ENCODE measurements at places on chromosomes 5 and 9.
A peak's percentile ranks its signal among the peaks of the same experiment; 100 is the strongest.

DNA sequence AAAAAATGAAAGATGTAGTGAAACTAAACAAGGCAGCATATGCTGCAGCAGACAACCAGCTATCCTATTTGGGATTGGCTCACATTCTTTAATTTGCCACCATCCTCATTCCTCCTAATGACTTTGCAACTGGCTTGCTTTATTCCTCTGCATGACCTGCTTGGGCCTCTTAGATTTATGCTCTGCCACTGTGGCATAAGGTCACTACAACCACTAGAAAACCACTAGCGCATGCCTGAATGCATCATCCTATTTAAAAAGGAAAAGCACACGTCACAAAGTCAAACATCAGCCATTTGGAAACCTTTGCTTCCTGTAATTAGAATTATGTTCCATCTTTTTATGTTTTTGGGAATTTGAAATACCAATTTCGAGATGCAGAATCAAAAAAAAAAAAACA, 40.8 kb upstream of the CCDC152 start:
- DNase-seq, result no peak

DNA sequence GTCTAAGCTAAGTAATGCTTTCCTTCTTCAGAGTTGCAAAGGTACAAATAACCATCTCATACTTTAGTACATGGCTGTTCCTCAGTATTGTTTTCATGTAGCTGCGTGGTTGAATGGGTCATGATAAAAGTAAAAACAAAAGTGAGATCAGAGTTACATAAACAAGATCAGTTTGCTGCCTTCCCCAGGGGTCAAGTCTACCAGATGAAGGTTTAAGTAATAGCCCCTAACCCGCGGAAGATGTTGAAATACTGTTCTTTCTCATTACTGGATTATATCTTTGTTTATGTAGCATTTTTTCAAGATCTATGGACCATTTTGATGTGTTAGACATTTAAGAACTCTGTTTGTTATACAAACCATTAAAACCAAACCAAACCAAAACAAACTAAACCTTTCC, 34.1 kb upstream of the ARRDC3 start:
- DNase-seq, result no peak

- no peak for DNase-seq
Measured at GRCh38 chr9:27750566-27750965, 177.3 kb upstream of the C9orf72 start.

GRCh38 chr5:11496137-11496719, 408.0 kb downstream of the CTNND2 start:
- no peak for DNase-seq

GRCh38 chr5:159567461-159567860, 237.2 kb upstream of the IL12B start:
- DNase-seq, result no peak

GRCh38 chr5:108418197-108418596, 36.3 kb upstream of the FBXL17 start:
- no peak for DNase-seq

DNA sequence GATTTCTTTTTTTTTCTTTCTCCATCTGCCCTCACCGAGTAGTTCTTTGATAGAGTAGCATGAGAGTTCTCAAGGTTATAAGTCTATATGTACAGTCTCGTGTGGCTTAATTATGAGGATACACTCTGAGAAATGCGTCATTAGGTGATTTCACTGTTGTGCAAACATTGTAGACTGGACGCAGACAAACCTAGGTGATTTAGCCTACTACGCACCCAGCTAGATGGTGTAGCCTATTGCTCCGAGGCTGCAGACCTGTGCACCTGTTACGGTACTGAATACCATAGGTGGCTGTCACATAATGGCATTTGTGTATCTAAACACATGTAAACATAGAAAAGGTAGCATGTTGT, 26.9 kb upstream of the CORO2A start:
- DNase-seq, result no peak

- no peak for DNase-seq
Measured at GRCh38 chr5:159730285-159730684, 186.0 kb upstream of the ADRA1B start.

DNA sequence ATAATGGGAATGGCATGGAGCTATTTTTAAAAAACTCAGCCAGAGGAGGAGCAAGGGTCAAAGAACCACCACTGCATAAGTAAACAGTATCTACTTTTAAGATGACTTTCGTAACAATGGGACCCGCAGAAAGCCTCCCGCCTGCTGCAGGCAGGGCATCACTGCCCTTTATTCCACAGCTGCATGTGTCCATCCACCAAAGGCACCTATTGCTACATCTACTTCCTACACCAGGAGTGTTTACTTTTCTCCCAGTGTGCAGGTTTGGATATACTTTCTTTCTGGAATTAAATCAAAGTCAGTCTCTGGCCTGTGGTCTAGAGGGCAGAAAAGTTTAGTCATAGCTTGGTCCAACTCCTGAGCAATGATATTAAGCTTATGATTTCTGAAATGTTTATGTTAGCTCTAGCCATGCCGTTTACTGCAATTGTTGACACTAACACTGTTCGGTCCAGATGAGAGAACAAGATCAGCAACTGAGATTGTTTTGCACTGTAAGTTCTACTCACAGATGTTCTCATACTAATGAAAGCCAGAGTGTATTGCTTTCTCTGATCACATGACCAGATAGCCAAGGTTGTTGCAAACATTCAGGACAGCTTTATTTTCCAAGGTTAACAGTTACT, 391.5 kb downstream of the FGF10 start:
- DNase-seq, result no peak

DNA sequence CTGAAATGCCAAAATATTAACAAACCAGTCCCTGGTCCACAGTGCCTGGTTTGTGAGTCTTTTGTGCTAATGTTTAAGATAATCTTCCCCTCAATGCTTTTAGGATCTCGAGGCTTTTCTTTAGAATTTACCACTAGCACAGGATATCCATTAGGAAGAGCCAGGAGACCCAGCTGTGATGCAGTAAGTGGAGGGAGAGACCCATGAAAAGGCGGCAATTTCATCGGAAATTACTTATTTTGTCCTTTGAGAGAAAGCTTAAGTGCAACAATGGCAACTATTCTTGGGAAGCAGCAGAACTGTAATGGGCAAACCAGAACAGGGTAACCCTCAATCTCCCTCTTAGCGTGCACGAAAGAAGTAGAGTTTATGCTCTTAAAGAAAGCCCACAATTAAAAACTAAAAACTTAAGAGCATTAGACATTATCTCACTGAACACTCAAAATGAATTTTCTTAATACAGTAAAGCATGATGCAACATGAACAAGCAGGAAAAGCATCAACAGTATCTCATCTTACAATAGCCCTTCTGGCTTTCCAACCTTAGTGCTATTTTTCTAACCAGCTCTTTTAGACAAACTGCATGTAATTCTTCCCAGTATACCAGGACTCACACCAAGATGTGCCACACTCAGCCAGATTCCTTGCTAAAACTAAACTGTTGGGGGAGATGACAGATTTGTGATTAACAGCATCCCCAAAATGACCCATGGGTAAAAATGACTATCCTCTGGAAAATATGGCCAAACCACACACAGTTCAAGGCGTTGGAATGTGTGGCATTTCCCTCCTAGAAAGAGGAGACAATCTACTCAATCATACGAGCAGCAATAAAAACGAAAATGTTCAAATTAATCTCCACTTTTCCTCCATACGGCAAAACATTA, 36.4 kb downstream of the PWWP2A start:
- DNase-seq, result no peak

- peak; percentile 7 for DNase-seq
Measured at GRCh38 chr9:108933231-108933717, 650 bp downstream of the ELP1 start.

GRCh38 chr5:168187614-168188013, 103.8 kb upstream of the WWC1 start:
- no peak for DNase-seq

DNA sequence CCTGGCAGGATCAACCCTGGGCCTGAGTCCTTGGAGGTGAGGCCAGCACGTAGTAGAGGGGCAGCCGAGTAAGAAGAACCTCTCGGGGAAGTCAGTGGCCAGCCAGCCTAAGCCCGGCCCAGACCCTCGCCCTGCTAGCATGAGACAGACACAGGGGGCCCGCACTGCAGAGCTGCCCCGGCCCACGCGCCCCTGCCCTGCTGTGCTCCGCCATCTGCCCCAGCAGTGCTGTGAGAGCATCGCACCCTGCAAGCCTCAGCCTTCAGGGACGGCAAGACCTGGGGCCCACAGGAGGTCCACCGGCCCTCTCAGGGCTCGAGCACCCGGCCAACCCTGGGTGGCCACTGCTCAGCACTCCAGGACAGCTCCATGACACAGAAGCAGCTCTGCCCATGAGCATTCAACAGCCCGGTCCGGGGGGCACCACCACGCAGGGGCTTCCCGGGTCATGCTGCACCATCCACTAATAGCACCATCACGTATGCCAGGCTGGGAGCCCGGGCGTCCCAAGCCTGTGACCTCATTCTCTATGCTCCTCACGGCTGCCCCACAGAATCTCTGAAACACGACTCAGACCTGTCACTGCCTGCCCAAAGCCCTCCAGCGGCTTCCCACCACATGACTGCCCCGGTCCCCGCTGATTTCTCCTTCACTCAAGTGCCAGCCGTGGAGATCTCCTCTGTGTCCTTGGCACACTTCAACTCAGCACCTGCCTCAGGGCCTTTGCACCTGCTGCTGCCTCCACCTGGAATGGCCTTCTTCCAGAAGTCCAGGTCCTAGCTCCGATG, 38.1 kb downstream of the ADAMTS2 start:
- no peak for DNase-seq

GRCh38 chr5:133606835-133607234, 5.5 kb downstream of the FSTL4 start:
- DNase-seq, result no peak

DNA sequence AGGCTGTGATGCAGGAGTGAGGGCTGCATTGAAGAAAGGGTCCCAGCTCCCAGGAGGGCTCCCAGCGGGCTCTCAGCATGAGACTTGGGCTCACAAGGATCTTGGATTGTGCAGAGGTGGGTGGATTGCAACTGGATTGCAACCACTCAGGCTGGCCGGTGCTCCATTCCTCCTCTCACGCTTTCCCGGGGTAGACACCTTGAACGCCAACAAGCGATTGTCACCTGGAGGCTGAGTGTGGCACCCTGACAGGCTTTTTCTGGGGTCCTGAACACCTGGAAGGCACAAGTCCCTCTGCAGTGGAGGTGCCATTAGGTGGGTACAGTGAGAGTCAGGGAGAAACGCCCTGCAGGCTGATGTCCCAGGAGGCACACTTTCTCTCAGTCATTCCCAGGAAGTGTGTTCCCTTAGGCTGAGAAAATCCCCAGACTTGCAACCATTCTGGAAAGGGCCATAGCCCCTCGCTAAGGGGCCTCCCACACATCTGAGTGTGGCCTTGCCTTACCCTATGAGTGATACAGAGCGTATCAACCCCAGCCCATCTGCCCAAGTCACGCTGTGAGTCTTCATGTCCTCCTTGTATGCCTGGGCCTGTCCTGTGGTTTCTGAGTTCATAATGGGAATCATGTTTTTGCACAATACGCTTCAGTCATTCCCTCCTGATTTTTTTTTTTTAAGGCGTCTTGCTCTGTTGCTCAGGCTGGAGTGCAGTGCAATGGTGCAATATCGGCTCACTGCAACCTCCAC, 488.1 kb downstream of the IRX1 start:
- DNase-seq, result no peak

DNA sequence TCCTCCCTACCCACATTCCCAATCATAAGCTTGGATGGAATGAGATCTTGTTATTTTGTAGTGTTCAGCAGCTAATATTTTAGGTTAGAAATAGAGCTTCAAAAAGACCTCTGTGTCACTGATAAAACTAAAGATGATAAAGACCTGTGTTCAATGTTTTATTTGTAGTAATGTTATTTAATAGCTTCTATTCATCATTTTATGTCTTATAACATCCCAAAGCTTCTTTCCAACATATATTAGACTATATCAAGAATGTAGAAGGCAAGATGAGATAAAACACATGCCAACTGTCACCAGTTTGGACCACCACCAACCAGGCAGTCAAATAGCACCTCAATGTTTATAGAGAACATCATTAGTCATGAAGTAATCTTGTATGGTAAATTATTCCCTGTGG, 409.5 kb upstream of the ITGA1 start:
- no peak for DNase-seq

GRCh38 chr5:55702598-55703345, 9.4 kb downstream of the SLC38A9 start:
- DNase-seq, result no peak

- no peak for DNase-seq
Measured at GRCh38 chr5:45687701-45688100, 8.5 kb downstream of the HCN1 start.

DNA sequence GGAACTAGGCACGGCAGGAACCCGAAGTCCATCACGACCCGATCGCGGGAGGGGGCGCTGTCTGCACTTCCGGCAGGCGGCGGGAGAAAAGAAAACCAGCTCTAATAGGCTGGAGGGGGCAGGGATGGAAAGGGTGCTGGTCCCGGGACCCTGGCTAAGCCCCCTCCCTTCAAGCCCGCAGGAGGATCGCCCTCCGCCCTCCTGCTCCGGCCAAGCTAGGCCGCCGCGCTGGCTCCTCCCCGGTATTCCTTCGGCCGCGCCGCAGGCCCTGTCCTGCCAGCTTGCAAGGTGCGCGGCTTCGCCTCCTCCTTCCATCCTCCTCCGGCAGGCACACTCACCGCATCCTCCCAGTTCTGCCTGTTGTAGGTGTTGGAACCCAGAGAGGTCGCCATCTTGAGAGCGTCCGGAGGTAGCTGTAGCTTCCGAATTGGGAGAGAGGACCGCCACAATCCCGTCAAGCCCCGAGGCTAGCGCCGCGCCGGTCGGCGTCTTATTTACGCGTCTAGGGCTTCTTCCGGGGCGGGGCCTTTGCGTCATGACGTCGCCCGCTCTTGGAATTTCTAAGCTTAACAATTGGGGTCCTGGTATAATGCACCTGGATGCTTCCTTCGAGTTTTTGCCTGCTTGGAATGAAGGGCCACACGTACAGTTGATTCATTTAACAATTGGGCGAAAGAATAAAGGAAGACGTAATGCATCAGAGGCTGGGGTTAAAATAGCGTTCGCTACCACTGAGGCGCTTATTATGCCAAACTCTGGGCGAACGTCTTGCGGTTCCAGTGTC, at the start of gene RBM22:
Gene RBM22, minus strand, starts transcription at position 469 of the 784 bp plus-strand sequence. Its CDS starts 77 bp downstream, at position 392.
- peak; percentile 92 for DNase-seq

GRCh38 chr5:54985301-54986268, at the start of gene ESM1:
TSS of gene ESM1 (minus strand) at chr5:54985593. CDS start at chr5:54985517, 76 bp downstream.
- no peak for DNase-seq

DNA sequence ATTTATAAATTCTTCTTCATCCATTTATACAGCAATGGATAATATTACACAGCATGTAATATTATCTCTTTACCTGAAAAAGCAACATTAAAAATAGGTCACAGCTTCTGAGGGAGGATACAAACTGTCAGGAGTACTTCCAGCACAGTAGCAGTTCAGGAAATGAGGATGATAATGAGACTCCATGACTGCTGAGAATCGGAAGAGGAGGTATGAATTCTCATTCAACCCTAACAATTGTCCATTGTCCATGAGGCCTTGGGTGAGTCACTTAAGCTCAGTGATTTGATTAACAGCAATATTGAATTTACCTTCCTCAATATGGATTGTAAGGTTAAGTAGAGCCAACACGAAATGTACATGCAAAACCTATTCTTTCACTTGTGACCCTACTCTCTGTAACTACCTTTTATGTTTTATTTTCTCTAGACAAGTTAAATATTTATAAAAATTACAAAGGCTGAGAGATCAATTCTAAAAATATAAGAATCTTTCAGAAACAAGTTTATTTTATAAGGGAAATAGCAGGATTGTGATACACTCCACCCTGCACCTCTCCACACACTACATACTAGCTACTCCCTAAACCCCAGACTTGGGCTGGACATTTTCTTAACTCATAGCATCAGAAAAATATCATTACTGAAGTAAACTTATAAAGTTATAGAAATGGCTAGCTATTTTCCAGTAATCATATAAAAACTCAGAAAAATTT, 159.1 kb upstream of the ACOT12 start:
- no peak for DNase-seq

All from activated CD4-positive, alpha-beta T cell treated with anti-CD3 and anti-CD28 coated beads, Interleukin-2, amount 50 U/mL, for 16 hours (primary cell).